ENCODE measurements at places on chromosomes 3 and 15.

- DNase-seq, result no peak
Observed at GRCh38 chr3:169286214-169286613, 377.3 kb downstream of the MECOM start.

GRCh38 chr3:122318620-122319019 is 6.4 kb upstream of the CSTA start:
- no peak for DNase-seq

GRCh38 chr15:48814286-48814685 is 3.4 kb upstream of the CEP152 start:
- no peak for DNase-seq

- DNase-seq, result peak; percentile 51
Observed at GRCh38 chr15:89472785-89473256, 23.6 kb downstream of the RHCG start.

- peak; percentile 57 for DNase-seq
Observed at GRCh38 chr15:81270781-81271491, 53.0 kb downstream of the STARD5 start.

- DNase-seq, result no peak
Observed at GRCh38 chr3:114478801-114479200, 185.0 kb downstream of the TIGIT start.

DNA sequence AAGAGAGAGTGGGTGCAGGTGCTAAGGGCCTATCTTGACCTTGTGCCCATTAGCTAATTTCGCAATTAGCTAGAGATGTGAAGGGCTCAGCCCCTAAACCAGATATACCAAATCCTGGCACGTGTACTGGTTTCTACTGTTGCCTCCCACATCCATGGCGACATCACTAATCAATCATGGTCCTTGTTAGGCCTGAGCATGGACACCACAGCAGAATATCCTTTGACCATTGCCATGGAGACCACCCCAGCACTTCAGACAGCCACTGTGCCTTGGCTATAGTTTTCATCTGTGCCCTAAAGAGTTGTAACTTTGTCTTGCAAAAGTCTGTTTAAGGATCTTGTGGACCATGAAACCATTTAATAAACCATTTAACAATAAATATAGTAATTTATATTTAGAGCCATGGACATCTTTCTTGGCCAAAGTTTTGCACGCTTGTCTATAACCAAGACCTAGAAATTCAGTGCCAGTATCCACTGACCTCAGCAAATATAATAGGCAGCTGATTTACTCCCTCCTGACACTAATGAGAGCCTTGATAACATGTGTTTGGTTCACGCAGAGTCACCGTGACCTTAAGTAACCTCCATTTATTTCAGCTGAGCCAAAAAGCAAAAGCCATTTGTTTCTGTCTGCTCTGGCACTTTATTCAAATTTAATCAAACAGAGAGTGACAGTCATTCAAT is 43.4 kb downstream of the COLQ start:
- DNase-seq, result no peak

DNA sequence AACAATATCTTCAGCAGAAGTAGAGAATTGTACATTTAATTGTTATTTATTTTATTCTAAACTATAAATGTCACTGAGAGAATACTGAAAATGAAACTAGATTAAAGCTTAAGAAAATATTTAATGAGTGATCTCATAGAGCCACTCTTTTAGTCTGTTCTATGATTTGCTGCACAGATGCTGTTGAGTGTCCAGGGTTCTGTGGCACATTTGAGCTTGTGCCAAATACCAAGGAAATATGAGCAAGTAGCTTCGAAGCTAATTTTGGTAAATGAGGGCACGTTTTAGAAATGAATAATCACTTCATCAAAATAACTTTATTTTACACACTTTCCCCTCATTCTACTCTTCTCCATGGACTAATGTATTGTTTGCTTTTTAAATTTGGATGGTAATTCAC is 53.6 kb upstream of the THRB start:
- peak; percentile 41 for DNase-seq

GRCh38 chr3:119279584-119280243 is 14.5 kb upstream of the ARHGAP31 start:
- no peak for DNase-seq

GRCh38 chr15:73924171-73924921 is 1.9 kb upstream of the LOXL1 start:
- DNase-seq, result peak; percentile 91

DNA sequence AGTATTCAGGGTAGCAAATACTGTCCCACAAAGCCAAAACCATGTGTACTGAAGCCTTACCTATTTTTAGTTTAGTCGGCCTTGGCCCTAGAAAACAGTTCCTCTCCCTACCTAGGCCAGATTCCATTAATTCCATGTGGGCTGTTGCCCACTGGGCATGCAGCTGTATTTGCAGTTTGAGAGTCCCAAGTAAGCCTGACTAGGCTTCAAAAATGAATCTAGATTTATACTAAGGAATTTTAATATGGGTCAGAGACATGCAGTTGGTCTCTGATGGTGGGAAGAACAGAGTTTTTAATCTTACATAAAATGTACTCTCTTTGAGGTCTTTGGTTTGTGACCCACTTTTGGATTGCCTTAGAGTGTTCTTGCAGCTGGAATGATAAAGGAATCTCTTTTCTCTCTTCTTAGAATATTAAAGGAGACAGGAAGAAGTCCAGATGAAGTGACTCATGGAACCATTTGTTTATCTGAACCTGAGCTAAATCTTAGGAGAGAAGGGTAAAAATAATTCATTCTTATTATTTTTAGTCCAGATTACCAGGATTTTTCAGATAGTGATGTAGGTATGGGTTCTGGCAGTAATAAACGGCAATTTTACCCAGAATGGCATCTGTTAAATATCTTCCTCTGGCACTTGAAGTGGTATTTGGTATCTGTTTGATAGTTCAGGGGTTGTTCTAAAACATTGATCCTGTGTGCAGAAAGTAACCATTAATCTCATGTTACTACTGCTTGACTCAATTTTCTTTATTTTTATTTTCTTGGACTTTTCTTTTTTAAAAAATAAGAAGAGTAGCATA is 33.8 kb downstream of the GLCE start:
- peak; percentile 70 for DNase-seq

GRCh38 chr3:158768881-158769543 is 32.8 kb upstream of the MFSD1 start:
- peak; percentile 99 for DNase-seq

DNA sequence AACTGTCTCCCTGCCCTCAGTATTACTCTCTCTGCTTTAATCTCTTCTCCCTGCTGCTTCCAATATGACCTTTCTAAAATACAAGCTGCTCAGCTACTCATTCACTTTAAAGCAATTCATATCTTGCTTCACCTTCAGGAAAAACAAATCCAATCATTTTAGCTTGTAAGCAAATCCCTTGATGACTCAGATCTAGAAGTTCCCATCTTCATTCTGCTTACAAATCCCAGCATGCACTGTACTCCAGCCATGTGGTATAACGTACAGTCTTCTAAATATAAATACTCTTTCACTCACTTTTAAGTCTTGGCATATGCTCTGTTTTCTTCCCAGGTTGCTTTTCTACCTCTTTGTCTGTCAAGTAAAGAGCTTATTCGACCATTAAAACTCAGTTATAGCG is 1009.1 kb upstream of the SEMA6D start:
- DNase-seq, result no peak

DNA sequence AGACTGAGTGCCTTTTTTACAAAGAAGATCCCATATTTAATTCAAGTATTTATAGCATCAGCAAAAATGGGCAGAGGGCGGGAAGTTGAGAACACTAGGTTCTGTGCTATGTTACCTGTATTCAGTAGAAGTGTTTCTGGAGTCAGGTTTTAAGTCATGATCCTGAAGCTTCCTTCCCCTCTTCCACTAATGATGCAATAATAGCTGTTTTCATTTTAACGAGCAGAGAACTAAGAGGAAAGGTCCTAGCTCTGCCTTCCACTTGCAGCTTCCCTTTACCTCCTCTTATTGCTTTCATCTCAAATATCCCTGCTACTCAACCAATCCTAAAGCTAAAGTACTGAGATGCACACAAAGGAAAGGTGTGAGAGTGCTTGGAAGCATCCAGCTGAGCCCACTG is 16.9 kb upstream of the TMOD3 start:
- no peak for DNase-seq

GRCh38 chr3:98799479-98799878 is 36.3 kb downstream of the ST3GAL6 start:
- no peak for DNase-seq
